KG1 (cell line): ENCODE measurements at places on chromosomes 13 and 19.

GRCh38 chr19:5478241-5478924 is 23.2 kb downstream of the ZNRF4 start:
- DNase-seq, result no peak

GRCh38 chr19:18634612-18635297 is 2.1 kb upstream of the KLHL26 start:
- no peak for DNase-seq

- DNase-seq, result no peak
These were observed 48.0 kb upstream of the WASF3 start for GRCh38 chr13:26509491-26509890.

- DNase-seq, result no peak
These were observed 27.1 kb upstream of the CCNA1 start for GRCh38 chr13:36405151-36405550.

DNA sequence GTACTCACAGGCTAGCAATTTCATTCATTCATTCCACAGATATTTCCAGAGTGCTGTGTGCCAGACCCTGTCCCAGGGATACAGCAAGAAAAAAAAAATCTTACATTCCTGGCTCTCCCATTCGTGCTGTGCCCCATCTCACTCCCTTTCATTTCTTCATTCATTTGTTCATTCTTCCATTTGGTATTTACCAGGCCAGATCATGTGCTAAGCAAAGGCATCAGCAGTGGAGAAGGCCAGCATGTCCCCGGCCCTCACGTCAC is 2.3 kb downstream of the MAP3K10 start:
- DNase-seq, result no peak

- DNase-seq, result no peak
These were observed 1.5 kb downstream of the RPS11 start for GRCh38 chr19:49497789-49498103.

- DNase-seq, result no peak
These were observed 13.2 kb downstream of the GATAD2A start for GRCh38 chr19:19418555-19419260.

DNA sequence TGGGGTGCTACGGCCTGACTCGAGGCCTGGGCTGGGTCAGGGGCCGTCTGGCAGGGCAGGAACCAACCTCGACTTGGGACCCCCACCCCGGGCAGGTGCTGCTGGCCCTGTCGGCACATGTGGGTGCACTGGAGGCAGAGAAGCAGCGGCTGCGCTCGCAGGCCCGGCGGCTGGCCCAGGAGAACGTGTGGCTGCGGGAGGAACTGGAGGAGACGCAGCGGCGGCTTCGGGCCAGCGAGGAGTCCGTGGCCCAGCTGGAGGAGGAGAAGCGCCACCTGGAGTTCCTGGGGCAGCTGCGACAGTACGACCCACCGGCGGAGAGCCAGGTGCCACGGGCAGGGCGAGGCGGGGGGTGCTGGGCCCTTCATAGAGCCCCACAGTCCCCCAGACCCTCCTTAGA is 5.9 kb downstream of the KLC3 start:
- DNase-seq, result no peak

DNA sequence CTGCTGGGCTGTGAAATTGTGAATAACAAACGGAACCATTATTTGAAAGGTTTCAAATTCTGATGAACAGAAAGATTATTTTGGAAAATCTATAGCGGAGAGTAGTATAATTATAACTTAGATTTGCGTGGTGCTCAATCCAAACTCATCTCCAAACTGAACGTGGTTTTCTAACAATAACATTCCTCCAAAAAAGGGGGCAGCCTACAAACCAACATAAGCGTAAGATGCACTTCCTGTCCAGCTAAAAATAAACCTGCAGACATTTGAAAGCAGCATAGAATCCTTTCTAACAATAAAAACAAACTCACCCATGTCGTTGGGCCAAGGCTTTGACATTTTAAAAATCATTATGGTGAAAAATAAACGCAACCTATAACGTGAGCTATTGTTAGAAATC is 178.4 kb downstream of the COL4A1 start:
- DNase-seq, result no peak

DNA sequence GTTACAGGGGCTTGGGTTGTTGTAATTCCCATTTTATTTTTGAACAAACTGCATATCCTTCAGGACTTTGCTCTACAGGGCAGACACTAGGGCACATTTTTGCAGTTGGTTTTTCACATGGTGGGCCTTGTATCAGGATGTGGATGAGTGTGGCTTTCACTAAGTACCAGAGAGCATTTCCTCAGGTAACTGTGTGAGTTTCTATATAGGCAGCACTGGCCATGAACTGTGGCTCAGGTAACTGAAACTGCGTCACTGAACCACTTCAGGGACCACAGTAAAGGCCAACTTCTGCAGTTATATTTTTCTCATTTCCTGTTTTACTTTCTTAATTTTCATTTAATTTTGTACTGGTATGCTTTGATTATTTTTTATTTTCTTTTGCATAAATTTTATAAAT is 166.5 kb downstream of the ZNF486 start:
- DNase-seq, result no peak

DNA sequence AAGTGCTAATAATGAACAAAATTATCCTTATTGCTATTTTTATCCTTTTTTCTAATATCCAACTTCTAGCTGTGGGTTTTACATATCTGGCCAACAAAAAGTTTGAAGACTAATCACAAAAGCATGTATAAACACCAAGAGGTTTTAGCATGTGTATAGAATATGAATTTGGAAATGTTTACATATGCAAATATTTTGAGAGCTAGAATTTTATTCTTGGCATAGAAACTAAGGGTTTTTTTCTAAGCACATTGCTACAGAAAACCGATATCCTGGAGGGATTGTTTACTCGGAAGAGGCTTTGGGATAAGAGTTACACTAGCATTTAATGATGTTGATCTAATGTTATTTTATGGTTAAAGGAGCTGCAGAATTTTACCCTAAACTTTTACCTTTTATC is 392.1 kb downstream of the EFNB2 start:
- DNase-seq, result no peak

DNA sequence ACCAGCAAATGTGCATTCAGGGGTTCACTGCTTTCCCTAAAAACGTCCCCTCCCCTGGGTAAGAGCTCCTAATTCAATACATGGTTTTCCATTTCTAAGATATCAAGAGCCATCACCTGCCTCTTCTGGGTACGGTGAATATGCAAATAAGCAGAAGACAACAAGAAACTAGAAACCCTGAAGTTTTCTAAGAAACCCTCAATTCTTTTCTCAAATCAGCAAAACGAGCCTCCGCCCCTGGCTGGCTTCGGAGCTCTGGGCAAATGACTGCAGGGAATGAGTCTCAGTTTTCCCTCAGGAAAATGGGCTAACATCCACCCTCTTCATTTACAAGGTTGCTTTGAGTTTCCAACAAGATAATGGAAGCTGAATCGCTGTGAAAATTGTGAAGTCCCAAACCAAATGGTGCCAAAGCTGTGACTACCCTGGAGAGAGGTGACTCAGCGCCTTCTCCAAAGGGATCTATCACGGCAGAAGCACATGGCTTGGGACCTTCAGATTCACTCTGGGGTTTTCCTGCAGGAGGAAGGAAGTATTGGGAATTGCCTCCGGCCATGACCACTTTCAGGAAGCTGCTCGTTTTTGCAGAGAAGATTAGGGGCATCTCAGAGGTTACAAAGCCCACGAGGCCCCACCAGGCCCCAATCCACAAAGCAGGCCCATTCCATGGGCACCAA is 26.6 kb downstream of the KLF2 start:
- DNase-seq, result no peak

GRCh38 chr19:50476907-50477238 is 225 bp upstream of the GARIN5A start:
- no peak for DNase-seq

DNA sequence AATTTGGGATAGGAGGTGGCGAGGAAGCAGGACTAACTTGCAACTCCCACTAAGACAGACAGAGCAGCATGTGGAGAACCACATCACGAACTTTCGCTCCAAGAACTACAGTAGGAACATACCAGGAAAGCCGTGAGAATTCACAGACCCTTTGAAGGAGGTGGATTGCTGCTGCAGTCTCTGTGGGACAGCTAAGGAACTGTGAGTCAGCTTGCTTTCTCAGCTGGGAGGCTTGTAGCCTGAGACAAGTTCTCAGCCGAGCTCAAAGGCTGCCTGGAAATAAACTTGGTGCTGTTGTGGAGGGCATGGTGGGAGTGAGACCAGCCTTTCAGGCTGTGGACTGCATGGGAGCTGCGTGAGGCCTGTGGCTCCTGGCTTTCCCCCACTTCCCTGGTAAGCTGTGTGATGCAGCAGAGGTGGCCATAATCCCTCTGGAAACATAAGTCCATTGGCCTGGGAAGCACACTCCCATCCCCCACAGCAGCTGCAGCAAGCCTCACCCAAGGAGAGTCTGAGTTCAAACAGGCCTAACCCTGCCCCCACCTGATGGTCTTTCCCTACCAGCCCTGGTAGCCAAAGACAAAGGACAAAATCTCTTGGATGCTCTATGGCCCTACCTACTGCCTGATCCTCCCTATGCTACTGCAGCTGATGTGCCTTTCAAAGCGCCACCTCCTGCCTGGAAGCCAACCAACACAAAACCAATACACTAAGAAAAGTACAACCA is 441.1 kb upstream of the HTR2A start:
- no peak for DNase-seq

DNA sequence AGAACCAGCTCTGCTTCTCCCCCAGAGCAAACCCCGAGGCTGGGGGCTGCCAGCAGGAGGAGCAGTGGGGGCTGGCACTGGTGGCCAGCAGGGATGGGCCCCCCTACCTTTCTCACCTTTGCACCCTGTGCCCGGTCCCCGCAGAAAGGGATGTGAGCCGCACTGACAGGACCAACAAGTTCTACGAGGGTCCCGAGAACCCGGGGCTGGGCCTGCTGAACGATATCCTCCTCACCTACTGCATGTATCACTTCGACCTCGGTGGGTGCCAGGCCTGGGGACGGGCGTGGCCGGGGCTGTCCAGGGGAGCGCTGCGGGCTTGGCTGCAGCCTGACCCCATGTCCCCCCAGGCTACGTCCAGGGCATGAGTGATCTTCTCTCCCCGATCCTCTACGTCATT is 6.6 kb downstream of the TBC1D17 start:
- no peak for DNase-seq

GRCh38 chr19:6055013-6055795 is 55.1 kb downstream of the RFX2 start:
- no peak for DNase-seq

- DNase-seq, result no peak
These were observed 3.4 kb downstream of the ZNF576 start for GRCh38 chr19:43599635-43600295.

- peak; percentile 41 for DNase-seq
These were observed 34.2 kb downstream of the TDRD3 start for GRCh38 chr13:60431108-60431700.

- no peak for DNase-seq
These were observed 927.6 kb upstream of the ATXN8OS start for GRCh38 chr13:69180034-69180433.

DNA sequence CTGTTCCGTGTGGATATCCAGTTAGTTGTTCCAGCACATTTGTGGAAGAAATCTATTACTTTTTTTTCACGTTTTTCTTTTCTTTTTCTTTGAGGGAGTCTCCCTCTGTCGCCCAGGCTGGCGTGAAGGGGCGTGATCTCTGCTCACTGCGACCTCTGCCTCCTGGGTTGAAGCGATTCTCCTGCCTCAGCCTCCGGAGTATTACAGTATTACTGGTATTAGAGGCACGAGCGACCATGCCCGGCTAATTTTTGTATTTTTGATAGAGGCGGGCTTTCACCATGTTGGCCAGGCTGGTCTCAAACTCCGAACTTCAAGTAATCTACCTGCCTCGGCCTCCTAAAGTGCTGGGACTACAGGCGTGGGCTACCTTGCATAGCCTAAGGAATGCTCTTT is 43.6 kb downstream of the ZNF611 start:
- no peak for DNase-seq

DNA sequence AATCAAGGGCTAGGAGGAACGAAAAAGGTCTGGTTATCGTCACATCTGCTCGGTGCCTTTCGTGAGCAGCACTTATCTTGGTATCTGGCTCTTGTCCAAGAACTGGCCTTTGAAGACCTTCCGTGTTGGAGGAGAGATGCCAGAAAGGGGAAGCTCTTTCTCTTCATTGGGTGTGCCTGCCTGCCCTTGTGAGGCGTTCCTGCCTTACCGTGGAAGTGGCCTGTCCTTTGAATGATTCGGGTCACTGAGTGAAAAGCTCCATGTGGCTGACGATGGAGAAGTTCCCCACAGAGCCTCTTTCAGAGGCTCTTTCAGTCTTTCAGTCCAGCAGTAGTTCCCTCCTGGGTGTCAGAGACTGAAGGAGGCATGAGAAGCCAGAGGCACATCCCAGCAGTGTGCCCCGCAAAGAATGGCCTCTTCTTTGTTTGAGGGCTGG is 121.5 kb upstream of the SLC10A2 start:
- no peak for DNase-seq

DNA sequence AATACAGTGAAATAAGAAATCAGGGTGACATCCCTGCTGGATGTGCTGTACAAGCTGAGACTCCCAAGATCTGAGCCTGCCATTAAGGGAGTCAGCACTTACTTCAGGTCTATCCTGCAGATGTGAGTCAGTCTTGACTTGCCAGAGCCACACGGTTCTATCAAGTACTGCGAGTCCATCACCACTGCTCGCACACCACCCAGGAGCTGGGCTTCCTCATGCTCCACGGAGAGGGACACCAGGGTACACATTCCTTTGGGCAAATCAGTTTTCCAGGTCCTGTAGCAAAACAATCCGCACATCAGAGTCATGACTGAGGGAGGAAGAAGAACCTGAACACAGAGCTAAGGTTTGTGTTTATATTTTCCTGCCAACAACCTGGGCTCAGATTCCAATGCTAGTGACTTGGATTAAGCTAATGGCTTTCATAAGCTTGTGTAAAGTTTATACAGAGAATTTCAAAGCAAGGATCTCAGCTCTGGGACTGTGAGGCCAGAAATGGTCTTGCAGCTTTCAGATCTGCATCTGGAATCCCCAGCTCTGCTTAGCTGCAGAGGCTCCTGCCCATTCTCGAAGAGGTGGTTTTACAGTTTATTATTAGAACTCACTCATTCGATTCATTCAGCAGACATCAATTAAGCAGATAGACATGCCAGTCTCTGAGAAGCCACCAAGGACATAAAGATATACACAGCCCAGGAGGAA is 90.6 kb downstream of the KL start:
- DNase-seq, result no peak

- DNase-seq, result no peak
These were observed 148.4 kb downstream of the AKAP11 start for GRCh38 chr13:42420304-42420703.

DNA sequence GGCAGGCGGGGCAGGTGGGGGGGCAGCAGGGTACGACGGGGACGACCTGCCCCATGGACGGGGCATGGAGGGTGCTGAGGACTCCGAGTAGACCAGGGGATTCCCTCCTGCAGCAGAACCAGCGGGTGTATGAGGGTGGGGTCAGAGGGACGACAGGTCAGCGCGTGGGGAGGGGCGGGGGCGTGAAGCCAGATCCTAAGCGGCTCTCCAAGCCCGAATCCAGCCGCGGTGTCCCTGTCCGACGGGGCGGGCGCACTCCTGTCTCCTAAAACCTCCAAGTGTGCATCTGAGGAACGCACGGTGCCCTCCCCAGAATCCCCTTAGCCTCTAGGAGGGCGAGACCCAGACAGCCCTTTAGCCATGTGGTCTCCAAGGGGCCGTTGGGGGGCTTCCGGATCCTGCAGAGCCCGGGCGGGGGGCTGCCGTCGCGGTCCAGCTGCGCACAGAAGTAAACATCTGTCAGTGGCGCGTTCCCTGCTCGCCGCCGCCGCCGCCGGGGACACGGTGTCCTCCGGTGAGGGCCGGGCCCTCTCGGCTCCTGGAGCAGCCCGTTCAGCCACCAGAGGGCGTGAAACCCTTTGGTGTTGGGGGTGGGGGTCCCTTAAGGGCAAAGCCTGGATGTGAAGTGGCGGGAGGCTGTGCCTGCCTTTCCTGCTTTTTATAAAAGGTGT is 730 bp downstream of the NRTN start:
- peak; percentile 2 for DNase-seq

- no peak for DNase-seq
These were observed 424.5 kb downstream of the PCDH9 start for GRCh38 chr13:66805657-66806056.
